Stimulated activated CD4-positive, alpha-beta T cell treated with anti-CD3 and anti-CD28 coated beads, Interleukin-12 subunit alpha, Interleukin-12 subunit beta, amount 100 ng/mL, for 24 hours (primary cell): ENCODE measurements at places on chromosomes 2 and 18.

GRCh38 chr2:181471783-181472182 is 14.6 kb downstream of the ITGA4 start:
- DNase-seq: no peak

GRCh38 chr18:36128907-36129299 is 237 bp downstream of the SLC39A6 start:
- DNase-seq: no peak

- no peak for DNase-seq
Observed at GRCh38 chr2:67524213-67524612, 127.1 kb downstream of the ETAA1 start.

DNA sequence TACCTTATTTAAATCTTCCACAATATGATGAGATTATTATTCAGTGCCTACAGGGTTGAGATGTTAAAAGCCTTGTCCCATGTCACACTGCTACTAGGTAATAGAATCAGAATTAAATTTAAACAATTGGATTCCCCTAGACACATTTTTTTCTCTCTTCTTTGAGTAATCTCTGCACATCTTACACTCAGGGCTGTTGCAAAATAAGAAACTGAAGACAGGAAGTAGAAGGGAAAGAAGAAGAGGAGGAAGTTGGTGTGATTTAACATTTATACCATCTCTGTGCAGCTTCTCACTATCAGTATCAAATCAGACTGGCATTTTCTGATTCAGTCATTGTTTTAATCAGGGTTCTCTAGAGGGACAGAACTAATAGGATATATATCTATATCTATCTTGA is 677.6 kb downstream of the IRS1 start:
- DNase-seq: no peak

DNA sequence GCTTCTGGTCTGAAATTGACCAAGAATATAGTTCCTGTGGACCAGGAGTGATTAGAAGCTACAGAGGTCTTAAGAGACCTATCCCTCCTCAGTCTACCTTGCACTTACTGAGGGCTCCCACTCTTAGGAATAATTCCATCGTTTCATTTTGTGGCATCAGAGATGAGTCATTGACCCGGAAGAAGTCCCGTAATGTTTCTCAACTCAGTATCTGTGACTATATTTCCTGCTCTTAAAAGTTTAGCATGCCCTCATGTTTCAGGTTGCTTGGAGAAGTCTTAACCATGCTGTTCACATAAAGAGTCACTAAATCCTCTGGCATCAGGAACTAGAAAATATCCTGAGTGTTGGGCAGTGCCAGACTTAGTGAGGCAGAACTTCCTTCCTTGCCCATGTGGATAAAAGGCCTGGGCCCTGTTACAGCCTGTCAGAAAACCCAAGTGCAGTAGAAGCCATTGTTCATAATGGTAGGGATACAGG is at the start of gene IL36A:
TSS of gene IL36A (plus strand) at position 430 of the 480 bp plus-strand sequence. CDS start 413 bp downstream, outside the sequence.
- no peak for DNase-seq

DNA sequence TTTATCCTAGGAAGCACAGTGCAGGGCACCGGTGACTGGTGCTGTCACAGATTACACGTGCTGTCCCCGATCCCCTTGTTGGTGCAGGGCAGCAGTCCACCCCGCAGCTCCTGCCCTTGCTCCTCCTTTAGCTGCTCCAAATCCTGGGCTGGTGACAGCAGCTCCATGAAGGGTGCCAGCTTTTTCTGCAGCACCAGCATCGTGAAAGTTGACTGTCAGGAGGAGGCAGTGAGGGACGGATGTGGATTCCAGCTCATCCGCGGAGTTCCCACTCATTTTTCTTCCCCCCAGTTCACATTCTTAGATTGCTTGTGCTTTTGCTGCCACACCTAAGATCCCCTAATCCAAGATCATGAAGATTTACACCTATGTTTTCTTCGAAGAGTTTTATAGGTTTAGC is 67.5 kb downstream of the ONECUT2 start:
- no peak for DNase-seq

DNA sequence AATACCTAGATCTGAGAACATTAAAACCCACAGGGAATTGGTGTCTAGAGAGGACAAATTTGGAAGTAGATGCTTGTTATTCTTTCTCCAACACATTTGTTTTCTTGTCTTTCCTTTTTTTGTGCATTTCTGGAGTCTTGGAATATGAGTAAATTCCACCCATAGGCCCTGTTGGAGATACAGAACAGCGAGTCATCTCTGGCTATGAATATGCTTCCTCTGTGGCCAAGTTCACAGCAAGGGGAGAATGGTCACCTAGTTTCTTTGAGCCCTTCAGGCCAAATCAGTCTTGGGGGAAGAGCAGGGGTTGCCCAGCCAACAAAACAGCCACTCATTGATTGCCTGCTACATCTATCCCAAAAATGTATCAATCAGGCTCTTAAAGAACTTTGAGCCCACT is 31.3 kb downstream of the SP140L start:
- DNase-seq: no peak

- no peak for DNase-seq
Observed at GRCh38 chr2:50480507-50480906, 551.4 kb downstream of the NRXN1 start.

- DNase-seq: no peak
Observed at GRCh38 chr2:149858901-149859634, 271.5 kb upstream of the MMADHC start.

DNA sequence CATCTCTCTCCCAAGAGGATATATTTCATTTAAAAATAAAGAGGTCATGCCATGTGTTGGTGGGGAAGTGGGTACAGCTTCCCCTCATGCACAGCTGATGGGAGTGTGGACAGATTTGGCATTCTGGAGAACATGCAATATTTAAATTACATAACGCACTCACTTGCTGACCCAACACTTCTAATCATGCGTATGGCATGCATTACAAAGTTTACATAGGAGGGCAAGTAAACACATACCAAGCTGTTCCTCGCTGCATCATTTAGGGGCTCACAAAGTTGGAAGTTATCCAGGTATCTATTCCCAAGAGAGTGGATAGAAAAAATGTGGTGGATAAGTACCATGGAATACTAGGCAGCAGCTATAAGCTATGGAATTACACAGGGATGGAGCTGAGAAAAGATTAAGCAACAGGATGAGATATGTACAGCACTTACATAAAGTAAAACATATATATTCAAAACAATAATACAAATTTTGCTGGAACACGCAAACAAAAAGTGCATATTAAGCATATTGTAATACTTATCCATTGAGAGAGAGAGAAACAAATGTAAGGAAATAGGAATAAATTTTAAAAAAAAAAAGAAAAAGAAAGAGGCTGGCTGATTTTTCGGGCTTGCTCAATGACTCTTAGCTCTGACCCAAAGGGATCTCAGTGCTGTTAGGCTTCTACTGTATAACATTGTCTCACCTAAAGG is 11.0 kb downstream of the CYP1B1 start:
- DNase-seq: no peak

DNA sequence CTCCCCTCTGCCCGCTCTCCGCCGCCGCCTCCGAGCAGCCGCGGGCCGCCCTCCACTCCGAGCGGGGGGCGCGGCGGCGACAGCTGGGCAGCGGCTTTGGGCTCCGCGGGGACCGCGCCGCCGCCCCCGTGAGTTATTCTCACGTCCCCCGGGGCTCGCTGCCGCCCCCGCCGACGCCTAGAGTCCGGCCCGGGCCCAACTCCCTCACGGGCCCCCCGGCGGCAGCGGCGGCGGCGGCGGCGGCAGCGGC is 645 bp downstream of the MIB1 start:
- DNase-seq: no peak

DNA sequence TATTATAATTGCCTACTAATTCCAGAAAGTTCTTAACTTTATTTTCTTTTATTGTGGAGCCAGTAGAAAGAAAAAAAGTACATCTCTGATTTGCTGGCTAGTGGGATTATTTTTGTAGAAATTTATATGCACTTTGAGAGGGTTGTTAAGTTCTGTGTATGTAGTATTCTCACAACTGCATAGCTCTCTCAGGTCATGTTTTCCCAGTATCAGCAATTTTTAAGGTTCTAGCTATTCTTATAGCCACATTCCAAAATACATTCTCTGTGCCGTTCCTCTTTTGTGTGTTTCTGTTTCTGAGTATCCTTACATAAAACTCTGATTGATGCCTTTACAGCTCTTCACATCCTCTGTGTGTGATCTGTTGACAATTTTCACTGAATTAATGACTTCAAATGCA is 199.3 kb upstream of the KYNU start:
- no peak for DNase-seq

- DNase-seq: no peak
Observed at GRCh38 chr2:37191253-37191652, 2.8 kb upstream of the SULT6B1 start.

GRCh38 chr2:122999821-123000220 is 1025.3 kb upstream of the CNTNAP5 start:
- DNase-seq: no peak

DNA sequence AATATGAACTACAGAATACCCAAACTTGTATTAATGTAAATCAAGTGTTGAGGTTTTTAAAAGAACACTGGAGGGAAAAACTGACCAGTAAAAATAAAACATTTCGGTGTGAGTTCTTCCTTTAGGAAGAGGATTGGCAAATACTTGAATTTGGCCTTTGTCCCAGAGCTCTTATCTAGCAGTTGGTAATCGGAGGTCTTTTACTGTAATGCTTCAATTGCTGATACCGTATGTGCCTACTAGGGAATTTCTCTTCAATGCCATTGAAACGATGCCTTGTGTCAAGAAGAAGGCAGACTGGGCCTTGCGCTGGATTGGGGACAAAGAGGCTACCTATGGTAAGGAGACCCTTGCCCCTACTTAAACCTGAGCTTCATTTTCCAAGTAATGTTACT is 4.1 kb downstream of the RRM2 start:
- DNase-seq: no peak

DNA sequence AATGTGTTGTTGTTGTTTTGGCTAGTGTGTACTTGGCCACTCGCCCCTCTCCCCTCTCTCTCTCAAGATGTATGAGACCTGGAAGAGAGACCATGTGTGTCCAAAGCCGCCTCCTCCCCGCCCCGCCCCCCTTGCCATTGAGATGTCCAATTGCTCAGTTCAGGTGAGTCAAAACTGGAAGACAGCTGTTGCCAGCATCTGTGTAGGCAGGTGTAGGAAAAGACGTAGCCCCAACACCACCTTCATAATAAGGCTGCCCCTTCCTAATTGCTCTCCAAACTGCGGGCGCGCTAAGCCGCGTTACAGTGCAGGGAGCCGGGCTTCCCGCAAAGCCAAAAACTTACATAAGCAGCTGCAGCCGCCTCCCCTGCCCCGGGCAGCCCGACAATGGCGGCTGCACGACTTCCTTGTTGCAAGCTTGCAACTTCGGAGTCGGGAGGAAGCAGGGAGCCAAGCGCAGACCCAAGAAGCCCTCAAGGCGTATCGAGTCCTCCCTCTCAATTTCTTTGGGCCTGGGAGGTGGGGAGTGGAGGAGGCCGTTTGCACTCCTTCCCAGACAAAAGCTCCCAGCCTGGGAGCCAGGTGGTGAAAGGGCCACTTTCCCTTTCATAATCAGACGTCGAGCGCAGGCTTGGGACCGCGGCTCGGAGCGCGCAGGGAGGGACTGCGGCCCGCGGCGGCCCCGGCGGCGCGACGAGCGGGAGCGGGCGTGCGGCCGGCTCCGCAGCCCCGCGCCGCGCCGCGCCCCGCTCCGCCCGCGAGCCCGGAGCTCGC is 882 bp downstream of the ZBTB14 start:
- peak; percentile 37 for DNase-seq

GRCh38 chr2:69097891-69098655 is 85.1 kb downstream of the ANTXR1 start:
- DNase-seq: no peak

- DNase-seq: peak; percentile 47
Observed at GRCh38 chr2:151999053-151999452, 99.8 kb downstream of the CACNB4 start.

- no peak for DNase-seq
Observed at GRCh38 chr2:63614983-63615945, 26.5 kb downstream of the MDH1 start.

DNA sequence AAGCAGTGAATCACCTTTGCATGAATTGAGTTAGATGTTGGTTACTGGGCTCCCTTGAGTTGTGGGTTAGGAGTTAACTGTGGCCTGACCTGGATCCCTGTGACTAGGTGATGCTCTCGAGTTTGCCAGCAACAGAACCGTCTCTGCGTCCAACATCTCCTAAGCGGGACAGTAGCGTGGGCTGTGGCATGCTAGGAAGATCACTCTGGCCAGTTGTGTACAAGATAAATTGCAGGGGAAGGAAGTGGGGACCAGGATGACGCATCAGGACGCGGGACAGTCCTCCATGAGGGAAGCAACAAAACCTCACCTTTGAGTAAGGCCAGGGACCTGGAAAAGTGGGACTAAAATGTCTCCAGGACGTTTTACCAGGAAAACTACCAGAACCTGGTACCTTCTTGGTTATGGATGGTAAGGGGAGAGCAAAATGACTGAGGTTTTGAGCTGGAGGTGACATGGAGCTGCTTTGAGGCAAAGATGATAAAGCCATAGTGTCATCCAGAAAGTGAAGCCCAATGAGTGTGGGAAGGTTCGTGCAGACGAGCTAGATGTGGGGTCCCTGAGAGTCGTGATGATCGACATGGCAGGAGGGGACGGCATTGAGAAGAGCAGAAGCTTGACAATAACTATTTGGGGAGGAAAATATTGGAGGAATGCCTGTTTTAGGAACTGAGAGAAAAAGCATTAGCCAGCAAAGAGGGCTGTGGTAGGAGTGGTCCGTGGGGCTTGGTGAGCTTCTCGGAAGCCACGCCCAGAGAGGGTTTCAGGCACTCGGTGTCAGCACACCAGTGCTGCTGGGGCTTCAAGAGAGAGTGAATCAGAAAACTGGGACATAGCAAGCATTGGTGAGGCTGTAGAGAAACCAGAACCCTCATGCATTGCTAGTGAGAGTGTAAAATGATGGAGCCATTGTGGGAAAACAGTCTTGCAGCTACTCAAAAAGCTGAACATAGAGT is 95.1 kb downstream of the SMAD7 start:
- no peak for DNase-seq

GRCh38 chr2:25250331-25251070 is 82.1 kb upstream of the POMC start:
- no peak for DNase-seq

DNA sequence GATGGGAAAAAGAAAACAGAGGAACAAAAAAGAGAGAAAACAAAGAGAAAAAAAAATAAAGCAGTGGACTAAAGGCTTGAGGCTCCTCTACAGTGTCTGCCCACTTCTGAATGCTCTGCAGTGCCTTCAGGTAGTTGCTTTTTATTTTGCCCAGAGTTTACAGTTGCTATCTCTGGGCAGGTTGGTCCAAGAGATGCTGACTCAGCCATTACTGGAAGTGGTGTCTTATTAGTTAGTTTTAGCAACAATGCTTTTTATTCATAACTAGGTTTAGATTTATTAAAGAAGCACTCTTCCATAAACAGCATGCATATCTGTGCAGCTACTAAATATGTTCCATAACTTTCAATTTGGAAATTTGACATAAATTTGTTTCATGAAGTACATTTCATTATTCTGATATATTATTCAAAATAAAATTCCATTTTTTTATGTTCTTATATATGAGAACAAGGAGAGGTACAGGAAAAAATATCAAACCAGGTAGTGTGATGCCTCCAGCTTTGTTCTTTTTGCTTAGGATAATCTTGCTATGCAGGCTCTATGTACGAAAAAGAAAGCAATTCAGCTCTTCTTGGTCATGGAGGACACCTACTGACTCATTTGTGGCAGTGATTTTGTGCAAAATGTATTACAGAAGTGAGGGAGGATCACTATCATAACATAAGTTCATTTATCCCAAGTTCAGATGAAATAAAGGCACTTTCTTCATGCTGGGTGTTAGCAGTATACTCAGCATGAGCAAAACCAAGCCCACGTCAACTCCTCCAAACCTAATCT is 69.5 kb downstream of the RPIA start:
- no peak for DNase-seq

- no peak for DNase-seq
Observed at GRCh38 chr18:13214609-13215008, 4.0 kb upstream of the LDLRAD4 start.

- DNase-seq: no peak
Observed at GRCh38 chr2:83686863-83687262, 772.2 kb downstream of the SUCLG1 start.
